CD8-positive, alpha-beta memory T cell (primary cell): ENCODE measurements at places on chromosomes 5 and 9.

DNA sequence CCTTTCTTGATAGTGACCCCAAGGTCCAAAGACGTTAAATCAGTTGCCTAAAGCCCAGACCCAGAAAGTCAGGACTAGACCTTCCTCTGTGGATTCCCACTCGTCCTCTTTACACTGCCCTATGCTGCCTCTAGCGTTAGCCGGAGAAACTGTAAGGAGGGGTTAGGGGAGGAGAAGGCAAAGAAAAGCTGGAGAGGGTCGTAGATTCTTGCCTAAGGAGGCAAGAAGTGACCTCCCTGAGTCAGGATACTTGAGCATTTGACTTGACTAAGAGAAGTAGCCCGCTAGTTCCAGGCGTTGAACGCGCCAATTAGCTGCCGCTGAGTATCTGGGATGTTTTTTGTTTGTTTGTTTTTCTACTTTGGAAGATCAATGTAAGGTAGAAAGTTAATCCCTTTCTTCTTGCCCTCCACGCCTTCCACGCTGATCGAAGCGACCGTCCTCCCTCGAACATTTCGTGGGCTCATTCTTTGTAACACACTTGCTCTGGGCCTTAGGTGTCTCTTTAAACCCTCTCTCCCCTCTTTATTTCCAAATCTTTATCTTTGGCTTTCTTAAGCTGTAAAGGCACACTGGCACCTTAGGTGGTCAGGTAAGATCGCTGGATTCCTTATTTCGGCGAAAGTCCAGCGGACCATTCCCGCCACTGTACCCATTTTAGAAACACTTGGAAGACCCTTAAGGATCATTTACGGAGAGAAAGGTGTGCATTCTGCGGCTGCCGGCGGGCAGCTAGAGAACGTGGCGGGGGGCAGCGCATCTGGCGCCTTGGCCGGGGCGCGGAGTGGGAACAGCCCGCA is 5.1 kb upstream of the RGMB start:
- peak; percentile 6 for DNase-seq

DNA sequence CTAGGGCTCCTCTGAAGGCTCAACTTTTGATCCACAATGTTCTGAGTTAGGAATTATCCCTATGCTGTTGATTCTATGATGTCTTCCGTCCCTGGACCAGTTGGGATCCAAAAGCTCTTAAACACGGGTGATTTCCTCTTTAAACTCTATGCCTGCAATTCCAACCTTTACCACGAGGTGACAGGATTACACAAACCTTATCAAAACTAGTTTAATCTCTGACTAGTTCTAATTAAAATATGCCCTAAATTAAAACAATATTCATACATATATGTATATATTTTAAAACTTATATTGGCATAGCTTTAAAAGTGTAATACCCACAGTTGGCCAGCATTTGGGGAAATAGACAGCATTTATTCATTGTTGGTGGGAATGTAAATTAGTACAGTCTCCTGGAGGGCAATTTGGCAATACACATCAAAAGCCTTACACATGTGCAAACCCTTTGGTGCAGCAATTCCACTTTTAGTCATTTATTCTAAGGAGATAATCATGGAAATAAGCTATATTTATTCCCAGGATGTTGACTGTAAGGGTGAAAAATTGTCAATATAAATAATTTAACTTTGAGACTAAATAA is 51.6 kb upstream of the PHYKPL start:
- no peak for DNase-seq

DNA sequence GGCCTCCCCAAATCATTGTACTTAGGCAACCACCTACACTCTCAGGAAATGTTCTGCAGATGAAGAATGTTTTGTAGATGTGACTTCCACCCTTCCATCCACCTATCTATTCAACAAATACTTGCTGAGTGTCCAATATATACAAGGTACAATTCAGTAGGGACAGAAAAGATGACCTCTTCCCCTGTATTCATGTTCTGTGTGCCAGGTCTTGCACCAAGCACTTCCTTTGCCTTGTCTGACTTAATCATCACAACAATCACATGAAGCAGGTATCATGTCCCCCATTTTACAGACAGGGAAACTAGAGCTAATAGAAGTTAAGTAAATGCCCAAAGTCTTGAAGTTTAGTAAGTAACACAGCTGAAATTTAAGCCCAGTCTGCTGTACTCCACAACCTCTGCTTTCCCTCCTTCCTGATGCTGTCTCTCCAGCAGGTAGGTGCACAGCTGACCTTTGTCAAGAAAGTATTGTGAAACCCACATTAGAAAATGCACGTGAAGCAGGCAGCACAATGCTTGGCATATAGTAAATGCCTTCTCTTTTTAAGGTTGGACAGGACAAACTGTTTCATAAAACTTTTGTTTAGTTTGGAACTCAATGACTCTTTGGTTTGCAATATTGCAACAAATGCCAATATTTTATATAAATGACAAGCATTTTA is 296.5 kb downstream of the DEPDC1B start:
- DNase-seq: no peak

DNA sequence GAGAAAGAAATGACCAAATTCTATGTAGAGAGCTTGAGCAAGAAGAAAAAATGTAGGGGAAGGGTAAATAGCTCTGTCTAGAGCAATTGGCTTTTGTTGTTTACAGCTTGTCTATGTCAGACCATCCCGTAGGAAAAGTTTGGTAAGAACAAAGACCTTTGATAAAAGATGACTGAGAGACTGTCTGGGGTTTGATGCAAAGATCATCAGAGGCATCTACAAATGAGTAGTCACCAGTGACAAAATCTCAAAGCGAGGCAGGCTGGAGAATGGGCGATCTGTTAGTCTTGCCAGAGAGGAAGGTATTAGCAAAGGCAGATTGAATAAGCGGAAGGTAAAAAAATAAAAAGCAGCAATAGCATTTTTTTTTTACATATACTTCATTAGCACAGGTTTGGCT is 125.0 kb upstream of the RASGRF2 start:
- no peak for DNase-seq

- DNase-seq: no peak
Measured at GRCh38 chr5:91256142-91256524, 127.0 kb downstream of the ARRDC3 start.
